HCT116 (cell line): ENCODE measurements at places on chromosomes 11 and 22.

DNA sequence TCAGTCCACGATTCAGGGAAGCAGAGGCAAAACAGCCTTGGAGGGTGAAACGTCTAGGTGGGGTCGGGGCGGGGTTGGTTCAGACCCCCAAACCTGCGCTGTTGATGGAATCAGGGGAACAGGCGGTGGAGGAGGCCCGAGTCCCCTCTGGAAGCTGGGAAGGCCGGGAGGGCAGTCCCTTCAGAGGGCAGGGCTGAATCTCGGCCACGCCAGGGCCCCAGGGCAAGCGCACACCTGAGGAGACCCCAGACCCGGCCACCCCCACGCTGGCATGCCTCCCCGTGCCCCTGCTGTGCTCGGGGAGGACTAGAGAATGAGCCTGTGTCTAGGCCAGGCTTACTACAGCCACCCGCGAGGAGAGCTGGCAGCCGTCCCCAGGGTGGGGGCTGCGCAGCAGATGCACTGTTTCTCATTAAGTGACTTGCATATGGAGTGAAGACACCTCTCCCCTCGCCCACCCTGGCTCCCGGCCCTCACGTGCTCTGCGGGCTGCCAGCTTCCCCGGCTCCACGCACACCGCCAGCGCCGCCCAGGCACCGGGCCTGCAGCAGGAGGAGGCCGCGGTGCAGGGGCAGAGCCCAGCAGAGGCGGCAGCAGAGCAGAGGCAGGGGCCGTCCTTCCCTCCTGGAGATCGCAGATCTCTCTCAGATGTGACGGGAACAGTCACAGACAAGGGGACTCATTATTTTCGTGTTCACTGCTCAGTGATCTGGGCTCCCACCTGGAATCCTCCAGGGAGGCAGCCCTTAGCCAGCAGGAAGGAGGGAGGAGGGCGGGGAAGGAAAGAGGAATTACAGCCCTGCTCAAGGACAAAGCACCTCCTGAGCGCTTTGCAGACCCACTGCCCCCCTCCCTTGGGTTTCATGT, 47.1 kb upstream of the OPCML start:
- DNase-seq = no peak

- DNase-seq = no peak
Observed at GRCh38 chr11:14320020-14320419, 39.0 kb downstream of the RRAS2 start.

DNA sequence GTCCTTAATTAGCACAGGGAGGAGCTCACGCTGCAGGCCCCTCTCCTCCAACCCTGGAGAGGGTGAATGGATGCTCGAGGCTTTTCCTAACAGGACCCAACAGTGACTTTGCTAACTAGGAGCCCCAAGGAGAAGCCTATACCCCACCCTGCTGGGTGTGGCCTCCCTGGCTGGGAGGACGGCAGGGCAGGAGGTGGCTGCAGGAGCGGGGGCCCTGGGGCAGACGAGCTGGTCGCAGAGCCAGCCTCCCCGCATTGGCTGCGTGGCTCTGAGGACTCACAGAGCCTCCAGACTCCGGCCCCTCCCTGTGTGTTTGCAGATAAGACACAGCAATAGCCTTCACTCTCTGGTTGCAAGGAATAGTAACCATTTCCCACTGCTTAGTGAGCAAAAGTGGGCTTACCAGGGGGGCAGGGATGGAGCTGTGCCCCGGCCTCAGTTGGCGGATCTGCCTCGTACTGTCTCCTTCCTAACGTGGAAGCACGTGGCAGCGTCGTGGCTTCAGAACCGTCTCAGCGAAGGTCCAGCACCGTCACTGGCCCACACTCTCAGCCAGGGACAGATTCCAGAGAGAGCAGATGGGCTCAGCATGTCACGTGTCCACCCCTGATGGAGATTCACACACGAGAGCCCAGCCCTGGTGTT, 1087.5 kb downstream of the BRD1 start:
- DNase-seq = no peak

GRCh38 chr11:116871248-116871647, 33.8 kb upstream of the APOA1 start:
- DNase-seq = no peak

DNA sequence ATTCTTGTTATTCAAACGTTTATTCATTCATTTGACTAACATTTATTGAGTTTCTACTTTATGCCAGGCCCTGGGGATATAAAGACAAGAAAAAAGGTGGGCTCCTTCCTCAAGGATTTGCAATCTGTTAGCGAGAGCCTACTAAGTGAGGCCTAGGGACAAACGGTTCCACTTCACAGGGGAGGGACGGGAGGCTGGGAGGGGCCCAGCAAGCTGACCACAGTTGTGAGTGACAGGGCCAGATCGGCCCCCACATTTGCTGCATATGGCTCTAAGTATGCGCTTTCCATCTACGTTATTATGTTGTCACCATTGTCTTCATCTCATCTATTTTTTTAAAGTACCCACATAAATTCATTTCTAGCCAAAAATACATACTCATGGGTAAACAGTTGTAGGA, 271.1 kb downstream of the BUD13 start:
- DNase-seq = no peak

DNA sequence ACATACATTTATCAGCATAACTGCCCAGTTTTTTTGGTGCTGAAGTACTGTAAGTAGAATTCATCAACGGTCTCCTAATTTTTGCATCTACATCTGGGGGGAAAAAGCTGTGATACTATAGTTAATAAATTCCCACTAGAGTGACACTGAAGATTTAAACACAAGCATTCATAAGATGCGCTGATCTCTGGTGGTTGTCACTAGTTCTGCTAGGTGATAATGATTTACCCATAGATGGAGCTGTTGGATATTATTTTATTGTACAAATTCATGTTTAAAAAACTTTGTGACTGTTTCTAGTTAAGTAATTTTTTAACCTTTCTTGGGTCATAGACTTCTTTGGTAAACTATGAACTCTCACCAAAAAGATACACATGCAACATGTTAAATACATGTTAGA, 106.6 kb downstream of the EMSY start:
- no peak for DNase-seq
